ENCODE measurements at places on chromosomes 7 and 10.

- DNase-seq = no peak
These were observed 9.7 kb downstream of the DYNC1I1 start for GRCh38 chr7:95781961-95782586.

DNA sequence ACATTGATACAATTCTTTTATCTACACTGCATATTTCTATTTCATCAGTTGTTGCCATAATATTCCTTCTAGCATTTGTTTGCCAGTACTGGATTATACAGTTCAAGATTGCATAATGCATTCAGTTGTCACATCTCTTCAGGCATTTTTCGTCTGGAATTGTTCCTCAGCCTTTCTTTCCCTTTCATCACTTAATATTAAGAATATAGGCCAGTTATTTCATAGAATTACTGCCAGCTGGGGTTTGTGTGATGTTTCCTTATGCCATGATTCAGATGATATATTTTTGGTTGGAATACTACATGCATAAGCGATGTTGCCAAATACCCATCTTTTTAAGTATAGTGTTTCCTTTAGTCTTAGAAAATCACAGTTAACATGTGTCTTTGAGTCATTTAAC, 20.8 kb downstream of the KIFBP start:
- DNase-seq = no peak

DNA sequence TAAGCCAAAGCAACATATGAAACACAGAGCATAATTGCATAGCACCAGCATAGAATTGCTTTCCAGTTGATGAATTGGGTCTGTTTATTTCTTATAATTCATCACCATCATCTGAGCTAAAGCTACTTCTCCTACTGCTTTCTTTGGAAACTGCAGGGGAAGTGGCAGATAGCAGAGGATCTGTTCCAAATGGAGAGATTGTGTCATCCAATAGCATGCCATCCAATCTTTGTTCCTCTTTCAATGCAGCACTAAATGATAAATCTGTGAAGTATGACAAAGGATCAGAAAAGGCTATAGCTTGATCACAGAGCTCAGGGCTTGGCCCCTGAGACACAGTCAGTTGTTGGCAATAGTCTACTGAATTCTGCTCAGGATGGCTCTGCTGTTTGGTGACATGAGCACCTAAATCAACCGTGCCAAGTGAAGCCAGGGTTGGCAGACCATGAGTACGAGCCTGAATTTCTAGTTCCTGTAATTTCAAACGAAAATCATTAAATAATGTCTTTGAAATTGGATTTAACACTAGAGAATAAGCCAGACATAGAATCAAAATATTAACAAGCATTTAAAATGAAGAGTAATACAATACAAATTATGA, 90.0 kb downstream of the TFEC start:
- DNase-seq = no peak

DNA sequence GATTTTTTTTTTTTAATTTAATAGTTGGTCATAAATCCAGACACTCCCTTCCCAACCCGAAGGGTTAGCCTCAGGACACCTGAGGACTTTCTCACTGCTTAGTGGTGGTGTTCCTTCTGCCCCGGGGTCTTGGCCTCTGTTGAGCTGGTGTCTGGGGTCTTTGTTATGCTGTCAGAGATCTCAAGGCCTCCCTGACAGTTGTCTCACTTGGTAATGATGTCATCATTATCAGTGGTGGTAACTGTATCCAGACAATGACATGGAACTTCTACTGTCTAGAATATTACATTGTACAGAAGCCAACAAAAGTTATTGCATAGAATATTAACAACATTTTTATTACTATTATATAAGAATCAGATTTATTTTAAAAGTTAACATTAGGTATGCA, 32.9 kb downstream of the PPP2R2D start:
- no peak for DNase-seq

- no peak for DNase-seq
These were observed 111.1 kb upstream of the CREB5 start for GRCh38 chr7:28301148-28301641.

DNA sequence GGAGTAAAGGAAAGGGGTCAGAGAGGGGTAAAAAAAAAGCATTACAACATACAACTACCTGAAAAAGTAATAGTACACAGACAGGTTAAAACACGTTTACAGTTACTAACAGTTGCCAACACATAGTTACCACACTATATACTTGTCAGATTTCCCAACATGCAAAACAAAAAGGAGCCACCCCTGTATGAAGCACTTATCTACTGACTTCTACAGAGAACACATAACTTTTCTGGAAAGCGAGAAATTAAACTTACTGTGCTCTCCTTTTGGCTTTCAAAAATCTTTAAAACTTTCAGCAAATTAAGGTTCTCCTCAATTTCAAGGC, 2.1 kb downstream of the ABI1 start:
- no peak for DNase-seq
